ENCODE measurements at places on chromosomes 2 and 18. TPM values are rescaled to one million over a fixed set of nuclear protein-coding genes. Genes with fewer than 3 reads are reported as not detected.

- no peak for DNase-seq
Measured at GRCh38 chr2:52288596-52288995, 1256.7 kb upstream of the NRXN1 start.

- DNase-seq = no peak
Measured at GRCh38 chr2:12083713-12084419, 337.4 kb downstream of the LPIN1 start.

Gene MC4R
- not detected for total RNA-seq

GRCh38 chr2:55721596-55722215, 28.1 kb upstream of the PNPT1 start:
- no peak for DNase-seq

- DNase-seq = no peak
Measured at GRCh38 chr2:25598332-25598731, 75.0 kb downstream of the DTNB start.

- peak; percentile 65 for DNase-seq
Measured at GRCh38 chr2:96875498-96876268, 5.8 kb upstream of the SEMA4C start.

Gene DIS3L2
- 14.9 TPM for total RNA-seq

DNA sequence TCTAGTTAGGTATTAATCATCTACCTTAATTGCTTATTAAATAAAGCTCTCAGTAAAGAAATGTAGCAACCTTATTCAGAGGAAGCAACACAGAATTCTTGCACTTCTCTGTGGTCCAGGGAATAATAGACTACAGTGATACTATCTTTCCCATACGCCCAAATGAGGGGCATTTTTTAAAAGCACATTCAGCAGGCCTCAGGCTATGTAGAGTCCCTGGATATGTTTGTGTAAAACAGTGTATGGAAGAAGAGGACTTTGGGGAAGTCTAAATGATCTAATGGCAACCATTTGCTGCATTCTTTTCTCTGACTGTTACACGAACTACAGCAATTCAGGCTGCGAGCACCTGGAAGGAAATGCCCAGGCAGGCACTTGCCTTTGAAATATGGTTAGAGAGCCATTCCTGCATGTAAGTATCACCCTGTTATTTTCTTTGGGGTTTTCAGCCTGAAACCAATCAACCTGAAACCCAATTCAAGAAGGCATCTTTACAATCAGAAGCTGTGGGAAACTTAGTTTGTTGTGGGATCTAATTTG, 1814.7 kb upstream of the CELF4 start:
- no peak for DNase-seq

- peak; percentile 91 for DNase-seq
Measured at GRCh38 chr2:218229239-218229638, 12.2 kb downstream of the ARPC2 start.

- peak; percentile 44 for DNase-seq
Measured at GRCh38 chr2:160876765-160877164, 283.5 kb upstream of the TANK start.

Gene RGPD5
- total RNA-seq = 28.5 TPM

Gene FNDC4
- total RNA-seq = 6.3 TPM

- no peak for DNase-seq
Measured at GRCh38 chr18:45317948-45318640, 297.2 kb upstream of the SLC14A2 start.

Gene ALPI
- total RNA-seq = not detected

DNA sequence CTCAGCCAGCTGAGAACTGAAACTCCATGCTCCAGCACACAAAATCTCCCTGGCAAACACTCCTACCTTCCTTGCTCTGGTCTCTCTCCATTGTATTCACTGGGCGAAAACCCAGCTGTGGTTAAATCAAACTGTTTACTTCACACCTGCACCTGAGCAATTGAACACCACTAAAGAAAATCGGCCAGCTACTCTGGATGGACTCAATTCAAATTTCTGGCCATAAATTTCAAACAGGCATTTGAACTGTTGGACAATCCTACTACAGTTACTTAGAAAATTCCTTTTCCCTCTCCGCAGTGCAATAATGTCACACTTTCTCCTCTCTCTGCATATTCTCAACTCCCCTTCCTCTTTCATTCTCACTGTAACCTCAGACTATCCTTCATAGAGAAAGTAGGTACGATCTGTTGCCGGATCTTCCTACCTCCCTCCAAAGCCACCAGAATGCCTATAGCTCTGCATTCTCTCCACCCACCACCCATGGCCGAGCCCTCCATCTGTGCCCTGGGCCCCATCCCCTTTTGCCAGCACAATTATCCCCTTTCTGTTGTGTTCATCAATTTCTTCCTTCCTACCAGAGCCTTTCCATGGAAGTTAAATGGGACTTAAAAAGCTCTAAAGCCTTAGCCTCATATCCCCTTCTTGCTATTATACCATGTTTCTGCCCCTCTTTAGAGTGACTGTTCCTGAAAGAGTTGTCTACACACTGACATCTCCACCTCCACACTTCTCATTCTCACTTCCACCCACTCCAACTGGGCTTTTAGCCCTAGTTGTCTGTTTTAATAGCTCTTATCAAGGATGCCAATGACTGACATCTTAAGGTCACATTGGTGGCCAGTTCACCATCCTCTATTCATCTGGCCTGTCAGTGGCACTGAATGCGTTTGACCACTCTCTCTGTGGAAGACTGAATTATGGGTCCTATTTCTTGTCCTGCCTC, 127.5 kb upstream of the SLC1A4 start:
- no peak for DNase-seq

Gene ECEL1
- not detected for total RNA-seq

DNA sequence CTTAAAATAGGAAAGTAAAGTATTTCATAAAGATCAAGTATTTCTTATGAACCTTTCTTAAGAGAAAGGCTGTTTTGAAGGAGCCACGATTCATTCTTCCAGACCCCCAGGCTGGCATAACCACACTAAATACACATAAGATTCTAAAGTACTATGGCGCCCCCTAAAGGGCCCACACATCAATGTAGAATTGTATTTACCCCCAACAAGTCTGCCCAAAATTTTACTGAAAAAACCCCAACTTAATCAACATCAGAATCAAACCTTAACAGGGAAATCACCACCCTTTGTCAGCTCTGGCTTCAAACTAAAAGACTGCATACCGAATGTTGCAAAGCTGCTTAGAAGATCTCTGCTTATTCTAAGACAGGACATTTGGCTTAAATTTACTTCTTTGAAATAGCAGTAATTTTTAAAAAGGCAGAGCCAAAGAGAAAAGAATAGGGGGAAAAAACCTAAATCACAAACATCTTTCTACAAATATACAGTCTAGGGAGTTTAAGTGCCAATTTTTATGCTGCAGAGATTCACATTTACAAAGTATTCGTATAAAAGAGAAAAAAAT, 20.4 kb upstream of the BCL2 start:
- DNase-seq = peak; percentile 14

Gene REG1B
- not detected for total RNA-seq

- DNase-seq = no peak
Measured at GRCh38 chr18:13617826-13618515, 108.4 kb downstream of the FAM210A start.

GRCh38 chr2:224276251-224276650, 125.7 kb downstream of the FAM124B start:
- no peak for DNase-seq

DNA sequence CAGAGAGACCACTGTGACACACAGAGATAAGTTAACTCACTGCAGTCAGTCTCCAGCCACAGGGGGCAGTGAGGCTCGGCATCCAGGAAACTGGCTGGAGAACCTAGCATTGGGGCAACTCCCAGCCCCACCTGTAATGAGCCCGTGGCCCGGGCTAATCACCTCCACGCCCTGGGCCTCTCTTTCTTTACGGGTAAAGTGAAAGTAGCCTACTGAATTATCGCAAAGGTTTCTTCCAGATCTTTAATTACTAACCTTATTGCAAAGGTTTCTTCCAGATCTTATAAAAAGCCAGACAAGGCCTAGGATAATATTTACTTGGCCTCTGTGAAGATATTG, 45.7 kb upstream of the ACAA2 start:
- no peak for DNase-seq

Gene MEP1B
- total RNA-seq = not detected

DNA sequence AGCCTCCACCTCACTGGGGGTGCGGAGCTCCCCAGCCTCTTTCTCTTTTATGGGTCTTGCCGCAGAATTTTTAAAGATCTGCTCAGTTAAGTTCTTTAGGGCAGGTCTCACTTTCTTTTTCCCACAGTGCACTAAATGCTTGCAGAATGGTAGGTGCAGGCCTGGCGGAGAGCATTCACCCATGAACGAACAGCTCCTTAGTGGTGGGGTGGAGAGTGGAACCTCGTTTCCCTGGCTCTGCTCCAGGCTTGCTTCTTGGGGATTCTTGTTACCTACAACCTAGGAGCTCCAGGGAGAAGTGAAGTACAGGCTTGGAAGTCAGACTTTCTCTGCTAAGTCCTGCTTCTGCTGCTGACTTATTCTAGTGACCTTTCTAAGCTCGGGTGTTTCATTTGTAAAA, 70.3 kb upstream of the PXDN start:
- no peak for DNase-seq

GRCh38 chr2:128371648-128372345, 53.1 kb upstream of the HS6ST1 start:
- no peak for DNase-seq

Gene SULT1C2
- total RNA-seq = not detected

DNA sequence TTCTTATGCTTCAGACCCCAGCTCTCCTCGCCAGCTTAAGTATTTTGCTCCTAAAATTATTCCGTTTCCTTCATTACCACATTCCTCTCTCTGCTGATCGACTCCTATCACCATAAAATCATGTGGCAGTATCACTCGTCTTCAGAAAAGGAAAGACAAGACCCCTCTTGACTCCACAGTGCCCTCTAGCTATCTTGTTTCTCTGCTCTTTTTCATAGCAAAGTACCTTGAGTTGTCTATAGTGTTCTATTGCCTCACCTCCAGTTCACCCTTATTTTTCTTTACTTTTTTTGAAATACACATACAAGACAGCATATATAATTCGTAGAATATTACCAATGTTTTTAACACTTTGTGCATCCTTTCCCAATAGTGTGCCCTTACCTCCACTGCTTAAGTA, 273.2 kb upstream of the SIX3 start:
- DNase-seq = peak; percentile 9

- DNase-seq = no peak
Measured at GRCh38 chr2:41283079-41283775, 764.6 kb upstream of the PKDCC start.

Gene LGALSL
- total RNA-seq = under 0.01 TPM

- DNase-seq = peak; percentile 87
Measured at GRCh38 chr2:12412898-12413305, 303.8 kb upstream of the TRIB2 start.

DNA sequence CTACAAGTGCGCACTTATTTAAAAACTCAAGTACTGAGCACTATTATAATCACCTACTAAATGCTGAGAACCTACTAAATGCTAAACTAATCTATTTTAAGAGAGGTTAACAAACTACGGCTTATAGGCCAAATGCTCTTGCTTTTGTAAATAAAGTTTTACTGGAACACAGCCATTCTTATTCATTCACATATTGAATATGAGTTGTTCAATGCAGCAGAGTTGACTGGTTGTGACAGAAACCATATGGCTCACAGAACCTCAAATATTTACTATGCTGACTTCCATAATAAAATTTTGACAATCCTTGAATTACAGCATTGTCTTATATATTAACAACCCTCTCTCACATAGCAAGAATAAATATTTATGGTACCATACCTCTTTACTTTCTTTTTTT, 103.2 kb downstream of the ZNF521 start:
- DNase-seq = no peak

DNA sequence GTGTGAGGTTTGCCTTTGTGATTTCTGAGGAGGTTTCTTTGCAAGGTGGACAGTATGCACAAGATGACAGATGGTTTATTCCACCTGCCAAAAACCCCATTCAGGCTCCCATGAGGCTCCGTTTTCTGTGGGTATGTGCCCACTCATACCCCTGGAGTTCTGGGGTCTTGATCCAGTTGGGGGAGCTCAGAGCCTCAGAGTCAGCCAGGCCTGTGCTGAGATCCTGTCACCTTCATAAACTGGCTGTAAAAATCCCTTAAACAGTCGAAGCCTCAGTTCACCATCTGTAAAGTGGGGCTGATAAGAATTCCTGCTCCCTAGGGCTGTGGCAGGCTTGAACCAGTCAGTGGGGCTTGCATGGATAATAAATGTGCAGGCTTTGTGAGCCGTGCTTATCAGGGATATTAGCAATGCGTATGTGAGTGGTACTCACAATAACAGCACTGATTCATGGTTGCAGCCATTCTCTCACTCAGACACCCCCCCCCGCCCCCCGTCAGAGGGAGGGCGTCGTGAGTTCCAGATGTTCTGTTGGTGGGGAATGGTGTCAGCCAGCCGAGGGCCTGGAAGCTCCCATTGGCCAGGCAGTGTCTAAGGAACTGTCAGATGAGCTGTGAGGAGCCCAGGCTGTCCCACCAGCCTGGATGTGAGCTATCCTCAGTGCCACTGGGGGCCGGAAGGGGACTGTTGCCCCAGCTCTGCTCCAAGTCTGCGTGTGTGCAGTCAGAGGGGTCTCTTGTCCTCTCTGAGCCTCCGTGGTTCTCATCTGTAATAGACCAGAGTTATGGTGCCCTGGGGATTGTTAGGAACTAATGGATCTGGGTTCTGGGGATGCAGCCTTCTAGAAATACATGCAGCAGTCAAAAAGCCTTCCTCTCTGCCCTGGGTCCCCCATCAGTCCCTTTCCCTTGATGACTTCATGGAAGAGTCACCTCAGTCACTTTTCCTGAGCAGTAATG, 51.7 kb downstream of the KCNIP3 start:
- no peak for DNase-seq

Gene VSNL1
- total RNA-seq = not detected

DNA sequence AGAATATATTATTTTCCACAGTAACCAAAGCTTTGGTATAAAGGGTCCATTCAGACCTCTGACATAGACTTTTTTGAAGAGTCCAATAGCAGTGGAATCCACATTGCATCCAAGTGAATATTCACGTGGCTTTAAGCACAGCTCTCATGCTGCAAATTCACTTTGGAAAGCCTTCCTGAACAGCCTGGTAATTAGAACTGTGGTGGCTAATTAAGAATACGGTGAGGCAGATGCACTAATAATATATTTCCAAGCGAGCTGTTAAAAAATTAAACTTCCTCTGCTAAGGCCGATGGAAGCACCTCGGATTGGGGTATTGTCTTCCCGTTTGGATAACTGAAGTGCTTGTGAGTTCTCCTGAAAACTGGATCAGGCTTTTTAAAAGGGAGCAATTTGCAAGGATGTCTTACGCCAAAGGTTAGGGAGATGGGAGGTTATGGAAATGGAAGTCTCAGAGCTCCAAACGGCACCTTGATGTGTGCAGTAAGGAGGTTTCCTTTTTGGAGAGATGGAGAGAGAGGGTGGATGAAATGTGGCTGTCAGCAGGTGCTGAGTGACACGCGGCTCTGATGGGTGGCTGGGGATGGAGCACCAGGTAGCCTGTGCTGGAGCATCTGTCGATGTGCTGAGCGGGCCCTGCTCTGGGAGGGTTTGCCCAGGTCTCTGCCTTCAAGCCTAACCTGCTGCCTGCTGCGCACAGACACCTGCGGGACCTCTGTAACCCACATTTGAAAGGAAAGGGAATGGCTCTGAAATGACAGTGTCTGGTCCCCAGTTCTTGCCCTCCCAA, 37.5 kb downstream of the CABLES1 start:
- DNase-seq = no peak

DNA sequence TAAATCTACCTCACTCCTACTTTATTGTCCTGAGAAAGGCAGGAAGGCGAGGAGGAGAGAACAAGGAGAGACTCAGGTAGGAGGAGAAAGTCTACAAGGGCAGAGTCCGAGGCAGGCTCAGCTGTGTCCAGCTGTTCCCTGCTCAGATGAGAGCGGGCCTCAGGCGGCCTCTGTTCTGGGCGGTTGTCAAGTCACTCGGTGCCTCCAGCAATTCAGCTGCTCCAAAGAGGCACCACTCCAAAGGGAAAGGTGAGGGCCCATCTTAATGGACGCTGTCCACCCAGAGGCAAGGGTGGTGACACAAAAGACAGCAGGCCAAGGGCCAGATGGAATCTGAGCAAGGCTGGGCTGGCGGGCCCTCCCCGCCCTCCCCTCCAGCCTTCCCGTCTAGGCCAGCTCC, 101.4 kb upstream of the EPAS1 start:
- DNase-seq = no peak
